ENCODE measurements at places on chromosomes 13 and 19.

GRCh38 chr13:50940509-50940908 is 30.9 kb downstream of the RNASEH2B start:
- DNase-seq = no peak

DNA sequence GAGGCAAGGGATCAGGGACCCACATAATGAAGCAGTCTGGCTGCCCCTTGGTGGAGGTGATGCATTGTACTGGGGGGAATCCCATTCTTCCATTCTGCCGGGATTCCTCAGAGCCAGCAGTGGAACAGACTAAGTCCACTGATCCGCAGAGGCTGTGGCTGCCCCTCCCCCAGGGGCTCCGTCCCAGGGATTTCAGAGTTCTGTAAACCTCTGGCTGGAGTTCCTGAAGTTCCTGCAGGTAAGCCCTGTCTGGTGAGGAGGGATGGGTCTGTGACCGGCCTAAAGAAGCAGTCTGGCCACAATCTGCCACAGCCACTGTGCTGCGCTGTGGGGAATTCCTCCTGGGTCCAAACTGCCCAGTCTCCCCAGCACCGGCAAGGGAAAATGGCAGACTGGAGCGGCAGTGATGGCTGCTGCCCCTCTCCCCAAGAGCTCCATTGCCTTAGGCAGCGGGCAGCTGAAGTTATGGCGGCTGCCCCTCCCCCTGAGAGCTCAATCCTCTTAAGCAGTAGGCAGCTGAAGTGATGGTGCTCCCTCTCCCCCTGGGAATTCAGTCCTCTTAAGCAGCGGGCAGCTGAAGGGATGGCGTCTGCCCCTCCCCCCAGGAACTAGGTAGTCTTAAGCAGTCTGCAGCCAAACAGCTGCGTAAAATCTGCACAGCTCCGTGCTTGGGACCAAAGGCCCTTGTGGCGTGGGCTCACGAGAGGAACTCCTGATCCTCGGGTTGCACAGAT is 155.7 kb downstream of the PCDH17 start:
- no peak for DNase-seq

DNA sequence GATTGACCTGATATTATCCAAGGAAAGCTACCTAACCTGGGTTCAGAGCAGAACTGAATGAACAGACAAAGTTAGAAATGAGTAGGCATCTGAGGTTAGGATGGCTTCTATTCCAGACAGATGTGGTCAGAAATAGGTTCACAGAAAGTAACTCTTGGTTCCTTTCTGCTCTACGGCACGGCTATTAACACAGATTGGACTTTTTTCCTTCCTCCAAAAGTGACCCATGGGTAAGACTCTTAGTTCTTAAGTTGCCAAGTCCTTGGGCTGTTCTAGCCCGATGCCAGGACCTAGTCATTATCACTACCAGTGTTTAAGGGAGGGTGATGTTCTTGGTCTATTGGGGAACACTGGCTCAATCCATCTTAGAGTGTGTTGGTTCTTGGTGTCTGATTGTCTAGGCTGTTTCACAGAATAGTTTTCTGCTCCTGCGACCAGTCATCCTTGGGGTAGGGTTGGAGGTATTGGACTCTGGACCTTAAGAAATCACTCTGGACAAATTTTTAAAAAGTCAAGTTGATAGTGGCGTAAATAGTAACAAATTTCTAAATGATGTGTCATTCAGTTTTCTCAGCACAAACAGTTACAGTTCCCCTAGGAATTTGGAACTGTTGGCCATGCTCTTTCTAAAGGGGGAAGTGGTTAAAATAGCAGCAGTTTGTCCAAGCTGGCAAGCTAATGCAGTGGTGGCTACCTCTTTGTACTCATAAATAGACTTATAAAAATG is 60.1 kb upstream of the MYCBP2 start:
- peak; percentile 78 for DNase-seq

DNA sequence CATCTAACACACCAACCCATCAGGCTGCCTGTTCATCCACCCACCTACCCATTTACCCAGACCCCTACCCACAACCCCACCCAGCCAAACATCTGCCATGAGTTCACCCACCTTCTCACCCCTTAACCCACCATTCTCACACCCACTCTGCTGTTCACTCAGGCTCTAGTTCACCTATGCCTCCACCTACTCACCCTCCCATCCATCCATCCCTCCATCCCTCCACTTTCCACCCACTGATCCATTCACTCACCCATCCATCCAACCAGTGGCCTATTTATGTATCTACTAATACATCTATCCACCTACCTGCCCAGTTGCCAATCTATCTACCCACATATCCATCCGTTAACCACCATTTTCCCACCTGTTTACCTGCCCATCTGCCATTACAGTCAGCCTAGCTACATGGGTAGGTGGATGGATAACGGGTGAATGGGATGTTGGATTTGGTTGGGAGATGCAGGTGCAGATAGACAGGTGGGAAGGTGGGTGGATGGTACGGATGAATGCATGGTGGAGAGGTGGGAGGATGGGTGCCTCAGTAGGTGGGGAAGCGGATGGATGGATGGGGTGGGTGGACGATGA is 5.3 kb downstream of the MYBPC2 start:
- no peak for DNase-seq

- no peak for DNase-seq
These were observed 112.8 kb downstream of the ITGBL1 start for GRCh38 chr13:101565317-101565716.

Measured in inflammatory macrophage (primary cell).